Activated naive CD8-positive, alpha-beta T cell treated with anti-CD3 and anti-CD28 coated beads for 36 hours (primary cell): ENCODE measurements at places on chromosomes 7 and 10. TPM values are rescaled to one million over a fixed set of nuclear protein-coding genes. Genes with fewer than 3 reads are reported as not detected.

C10orf62 gene
- total RNA-seq, result not detected

SNX10 gene
- total RNA-seq, result 33.0 TPM

MYL7 gene
- not detected for total RNA-seq

CFAP46 gene
- 1.5 TPM for total RNA-seq

ST8SIA6 gene
- total RNA-seq, result not detected

STK31 gene
- total RNA-seq, result not detected

FAM131B gene
- 2.0 TPM for total RNA-seq

DNA sequence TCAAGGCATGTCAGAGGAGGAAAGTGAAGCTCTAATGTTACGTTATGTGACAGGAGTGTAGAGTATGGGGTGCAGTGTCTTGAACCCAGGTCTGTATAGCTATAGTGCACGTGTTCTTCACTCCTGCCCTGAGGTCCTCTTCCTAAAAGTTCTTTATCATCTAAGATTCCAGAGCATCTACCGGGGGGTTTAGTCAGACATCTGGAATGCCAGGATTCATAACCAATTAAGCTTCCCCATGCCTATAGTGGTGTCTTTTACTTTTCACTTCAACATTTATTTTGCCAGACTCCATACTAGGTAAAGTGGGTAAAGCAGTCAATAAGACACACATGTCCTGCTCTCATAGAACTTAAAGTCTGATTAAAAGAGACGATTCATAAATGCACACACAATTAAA, 22.4 kb downstream of the PPP1R3C start:
- no peak for DNase-seq

GRCh38 chr10:89773081-89773480, 71.7 kb downstream of the KIF20B start:
- DNase-seq, result no peak

GRCh38 chr7:120278773-120279172, 5.8 kb downstream of the KCND2 start:
- no peak for DNase-seq

- DNase-seq, result peak; percentile 60
Measured at GRCh38 chr10:132142396-132143161, 44.2 kb upstream of the DPYSL4 start.

- DNase-seq, result no peak
Measured at GRCh38 chr7:30162622-30163124, 27.9 kb downstream of the MTURN start.

DNA sequence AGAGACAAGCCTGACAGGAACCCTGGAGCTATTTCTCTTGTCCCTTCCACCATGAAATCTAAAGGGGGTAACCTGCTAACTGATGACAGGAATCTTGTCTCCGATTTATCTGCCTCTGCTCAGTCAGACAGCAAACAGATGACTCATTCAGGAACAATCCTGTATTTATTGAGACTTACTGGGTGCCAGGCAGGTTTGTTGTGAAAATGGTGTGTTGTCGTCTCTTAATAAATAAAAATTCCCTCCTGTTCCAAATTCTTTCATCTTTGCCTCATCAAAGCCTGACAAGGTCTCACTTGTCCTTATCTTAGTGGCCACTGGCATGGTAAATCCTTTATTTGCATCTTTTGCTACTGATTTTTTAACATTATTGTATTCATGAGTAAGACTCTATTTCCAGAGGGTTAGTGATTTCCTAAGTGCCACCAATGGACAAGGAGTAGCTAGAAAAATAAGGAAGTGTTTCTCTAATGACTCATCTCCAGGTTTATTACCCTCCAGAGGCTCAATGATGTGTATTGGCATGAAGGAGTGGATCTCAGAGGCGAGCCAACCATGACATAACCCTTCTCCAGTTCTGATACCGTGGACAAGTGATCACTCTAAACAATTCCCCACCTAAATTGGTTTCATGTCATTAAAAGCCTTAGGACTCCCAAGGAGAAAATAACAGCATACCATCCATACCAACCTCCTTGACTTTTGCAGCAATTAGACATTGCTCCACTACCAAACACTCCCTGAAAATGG, 724.0 kb downstream of the GRID1 start:
- no peak for DNase-seq
